Epithelial cell of proximal tubule (primary cell): ENCODE measurements at places on chromosomes 3 and 15.

GRCh38 chr3:94294806-94295205 is 231.9 kb downstream of the NSUN3 start:
- no peak for DNase-seq

GRCh38 chr3:129606636-129607390 is at the start of gene PLXND1:
Gene PLXND1 (minus strand): TSS chr3:129606676. CDS start chr3:129606639, 37 bp downstream.
- no peak for DNase-seq

- DNase-seq, result no peak
Measured at GRCh38 chr15:61752001-61752400, 308.2 kb downstream of the VPS13C start.

GRCh38 chr3:131535596-131535995 is 32.8 kb upstream of the MRPL3 start:
- no peak for DNase-seq

- no peak for DNase-seq
Measured at GRCh38 chr3:169618894-169619792, 44.4 kb downstream of the MECOM start.
